ENCODE measurements at places on chromosomes 5 and 9. TPM values are rescaled to one million over a fixed set of nuclear protein-coding genes. Genes with fewer than 3 reads are reported as not detected.

MACIR gene
- 8.2 TPM for total RNA-seq

NUTM2F gene
- total RNA-seq: not detected

FYB1 gene
- 480 TPM for total RNA-seq

NRARP gene
- total RNA-seq: 0.44 TPM

DNA sequence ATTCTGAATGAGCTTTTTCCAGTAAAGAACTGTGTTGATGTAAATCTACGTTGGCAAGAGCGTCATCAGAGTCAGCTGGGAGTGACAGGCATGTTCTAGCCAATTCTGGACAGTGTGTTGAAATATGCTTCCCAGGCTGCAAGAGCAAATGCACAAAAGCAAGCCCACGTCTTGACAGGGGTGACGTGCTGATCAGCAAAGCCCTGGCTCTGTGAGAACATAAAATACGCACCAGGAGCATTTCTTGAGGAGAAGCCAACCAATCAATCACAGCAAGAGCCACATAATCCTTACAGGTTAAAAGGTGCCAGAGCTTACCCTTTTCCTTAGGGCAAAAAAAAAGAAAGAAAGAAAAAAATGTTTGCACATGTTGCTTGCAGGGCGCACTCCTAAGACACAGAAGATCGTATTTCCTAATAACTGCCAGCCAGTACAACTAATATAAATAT lies 148.1 kb downstream of the PDE4D start:
- DNase-seq: no peak

DNA sequence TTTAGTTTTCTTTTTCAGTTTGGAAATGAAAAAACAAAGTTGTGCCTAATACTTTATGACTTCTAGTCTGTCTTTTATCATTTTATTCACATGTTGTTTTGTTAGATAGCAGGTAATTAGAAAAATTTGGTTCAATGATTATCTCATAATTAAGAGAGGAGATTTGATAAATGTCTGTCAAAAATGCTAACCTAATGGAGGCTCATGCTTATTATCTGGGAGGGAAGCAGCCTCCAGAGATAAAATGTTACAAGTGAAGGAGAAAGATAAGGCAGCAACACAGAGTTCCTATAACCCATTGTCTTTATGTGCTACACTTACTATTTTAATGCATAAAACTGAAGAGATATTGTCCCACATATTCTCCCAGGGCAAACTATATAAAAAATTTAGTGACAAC lies 53.5 kb downstream of the SLC27A6 start:
- no peak for DNase-seq

GRCh38 chr9:71692337-71692736 lies 76.0 kb downstream of the CEMIP2 start:
- no peak for DNase-seq

GRCh38 chr9:93486268-93486667 lies 32.9 kb upstream of the FAM120AOS start:
- DNase-seq: no peak

DNA sequence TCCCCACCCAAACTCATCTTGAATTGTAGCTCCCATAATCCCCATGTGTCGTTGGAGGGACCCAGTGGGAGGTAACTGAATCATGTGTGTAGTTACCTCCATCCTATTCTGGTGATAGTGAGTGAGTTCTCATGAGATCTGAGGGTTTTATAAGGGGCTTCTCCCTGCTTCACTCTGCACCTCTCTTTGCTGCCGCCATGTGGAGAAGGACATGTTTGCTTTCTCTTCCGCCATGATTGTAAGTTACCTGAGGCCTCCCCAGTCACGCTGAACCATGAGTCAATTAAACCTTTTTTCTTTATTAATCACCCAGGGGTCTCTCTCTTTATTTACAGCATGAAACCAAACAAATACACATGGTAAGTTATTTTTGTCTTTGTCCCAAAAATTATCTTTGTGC lies 726.1 kb downstream of the CDH18 start:
- DNase-seq: no peak
